ENCODE measurements at places on chromosomes 3 and 15. TPM values are rescaled to one million over a fixed set of nuclear protein-coding genes. Genes with fewer than 3 reads are reported as not detected.

SLC15A2 gene
- polyA plus RNA-seq: 2.0 TPM

EBLN2 gene
- 0.80 TPM for polyA plus RNA-seq

MYO5C gene
- 0.88 TPM for polyA plus RNA-seq

PGBD4 gene
- 0.71 TPM for polyA plus RNA-seq

SLC6A1 gene
- not detected for polyA plus RNA-seq

GOLGA8G gene
- not detected for polyA plus RNA-seq

MAGEL2 gene
- not detected for polyA plus RNA-seq

SH2D7 gene
- polyA plus RNA-seq: not detected

AMT gene
- 1.3 TPM for polyA plus RNA-seq

FILIP1L gene
- polyA plus RNA-seq: 1.1 TPM

LMAN1L gene
- polyA plus RNA-seq: not detected

Measured in IgD-negative memory B cell (primary cell).